ENCODE measurements at places on chromosomes 16 and 17. TPM values are rescaled to one million over a fixed set of nuclear protein-coding genes. Genes with fewer than 3 reads are reported as not detected.

Gene CCNF
- total RNA-seq: 6.8 TPM

Gene TBC1D26
- 0.10 TPM for total RNA-seq

GRCh38 chr16:48971571-48972077, 310.0 kb downstream of the CBLN1 start:
- DNase-seq: no peak
- no peaks in the 10 kb centered on the region for H3K27me3 ChIP-seq
- H3K4me1 ChIP-seq: no peaks in the 10 kb centered on the region
- H3K4me3 ChIP-seq: no peak overlapping the region
- no peak overlapping the region for H3K27ac ChIP-seq
- no peaks in the 10 kb centered on the region for H3K36me3 ChIP-seq

DNA sequence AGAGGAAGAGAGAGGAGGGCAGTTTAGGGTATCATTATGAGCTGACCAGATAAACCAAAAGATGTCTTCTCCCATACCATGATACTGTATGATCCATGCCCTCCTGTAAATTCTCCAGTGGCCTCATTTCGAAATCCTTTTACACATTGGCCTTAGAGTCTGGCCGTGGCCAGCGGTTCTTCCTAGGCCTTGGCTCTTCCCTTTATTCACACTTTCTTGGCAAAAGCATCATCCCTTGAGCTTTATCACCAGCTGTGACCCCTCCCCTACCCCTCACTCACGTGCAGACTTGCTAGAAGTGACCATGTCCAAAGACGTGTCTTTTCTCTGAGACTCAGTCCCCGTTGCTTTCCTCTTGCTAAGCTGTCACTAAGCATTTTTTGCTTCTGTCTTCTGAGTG, 22.8 kb downstream of the KATNIP start:
- peaks cover 3% of the 10 kb centered on the region for H3K36me3 ChIP-seq
- no peaks in the 10 kb centered on the region for H3K4me1 ChIP-seq
- H3K4me3 ChIP-seq: no peak overlapping the region
- no peaks in the 10 kb centered on the region for H3K27me3 ChIP-seq
- H3K27ac ChIP-seq: no peak overlapping the region

GRCh38 chr16:15810411-15810810, 46.4 kb downstream of the MYH11 start:
- no peak overlapping the region for H3K27ac ChIP-seq
- H3K27me3 ChIP-seq: no peaks in the 10 kb centered on the region
- H3K36me3 ChIP-seq: no peaks in the 10 kb centered on the region
- DNase-seq: no peak

DNA sequence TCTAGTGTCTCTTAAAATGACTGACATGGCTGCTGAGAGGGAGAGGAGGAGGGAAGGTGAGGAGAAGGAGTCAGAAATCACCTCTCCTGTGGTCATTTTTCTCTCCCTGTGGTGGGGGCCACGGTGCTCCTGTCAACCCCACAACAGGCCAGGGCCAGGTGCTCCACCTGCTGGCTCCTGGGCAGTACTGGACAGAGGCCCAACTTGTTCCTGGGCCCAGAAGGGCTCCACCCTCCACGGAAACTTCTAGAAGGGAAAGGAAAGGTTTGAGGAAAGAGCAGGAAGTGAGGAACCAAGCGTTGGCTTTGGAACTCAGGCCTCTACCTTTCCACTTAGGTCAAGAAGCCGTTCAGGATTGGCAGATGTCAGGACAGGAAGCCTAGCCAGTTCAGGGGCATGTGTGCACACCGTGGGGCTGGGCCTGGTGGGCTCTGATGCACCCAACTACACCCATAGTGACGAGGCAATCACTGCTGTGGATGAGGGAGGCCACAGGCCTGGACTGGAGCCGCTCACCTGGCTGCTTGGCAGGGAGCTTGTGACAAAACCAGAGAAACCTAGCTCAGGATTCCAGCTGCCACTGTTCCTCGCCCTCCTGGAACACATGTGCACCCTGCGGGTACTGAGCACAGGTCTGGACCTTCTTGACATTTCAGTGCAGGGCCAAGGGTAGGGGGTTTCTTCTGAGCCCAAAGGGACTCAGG, 36.1 kb downstream of the WNT3 start:
- no peaks in the 10 kb centered on the region for H3K4me1 ChIP-seq
- no peaks in the 10 kb centered on the region for H3K27me3 ChIP-seq
- no peak overlapping the region for H3K27ac ChIP-seq
- no peaks in the 10 kb centered on the region for H3K36me3 ChIP-seq
- DNase-seq: peak; percentile 17

GRCh38 chr17:66319226-66319625, 16.8 kb downstream of the PRKCA start:
- no peaks in the 10 kb centered on the region for H3K36me3 ChIP-seq
- H3K4me1 ChIP-seq: peaks cover 1% of the 10 kb centered on the region
- no peak for DNase-seq
- no peaks in the 10 kb centered on the region for H3K27me3 ChIP-seq

DNA sequence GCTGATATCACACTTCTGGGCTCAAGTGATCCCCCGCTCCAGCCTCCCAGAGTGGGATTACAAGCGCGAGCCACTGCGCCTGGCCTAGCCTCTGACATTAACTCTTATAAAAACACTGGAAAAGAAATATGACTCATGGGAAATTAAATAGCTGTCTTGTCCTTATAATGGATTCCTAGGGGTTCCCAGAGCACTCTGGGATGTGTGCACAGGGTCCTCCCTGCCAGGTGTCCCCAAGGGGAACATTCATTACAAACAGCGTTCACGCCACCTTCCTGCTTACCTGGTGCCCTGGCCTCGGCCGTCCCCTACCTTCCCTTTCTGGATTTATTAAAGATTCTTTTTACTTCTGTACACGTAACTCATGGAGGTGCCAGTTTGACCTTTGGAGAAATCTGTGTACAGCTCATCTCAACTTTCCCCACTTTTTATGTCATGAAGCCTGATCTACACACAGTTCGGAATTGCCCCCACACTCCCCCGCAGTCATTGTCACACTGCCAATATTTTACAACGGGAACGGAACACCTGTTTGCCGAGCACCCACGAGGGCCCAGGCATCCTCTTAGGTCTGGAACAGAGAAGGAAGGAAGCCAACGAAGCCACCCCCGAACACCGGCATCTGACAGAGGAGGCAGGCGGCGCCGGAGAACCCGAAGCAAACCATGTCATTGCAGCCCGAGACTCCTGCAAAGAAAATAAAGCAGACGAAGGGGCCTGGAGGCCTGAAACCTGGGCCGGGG, 39.7 kb upstream of the MEAK7 start:
- H3K27ac ChIP-seq: no peak overlapping the region
- no peaks in the 10 kb centered on the region for H3K36me3 ChIP-seq
- no peak for DNase-seq
- H3K27me3 ChIP-seq: no peaks in the 10 kb centered on the region

DNA sequence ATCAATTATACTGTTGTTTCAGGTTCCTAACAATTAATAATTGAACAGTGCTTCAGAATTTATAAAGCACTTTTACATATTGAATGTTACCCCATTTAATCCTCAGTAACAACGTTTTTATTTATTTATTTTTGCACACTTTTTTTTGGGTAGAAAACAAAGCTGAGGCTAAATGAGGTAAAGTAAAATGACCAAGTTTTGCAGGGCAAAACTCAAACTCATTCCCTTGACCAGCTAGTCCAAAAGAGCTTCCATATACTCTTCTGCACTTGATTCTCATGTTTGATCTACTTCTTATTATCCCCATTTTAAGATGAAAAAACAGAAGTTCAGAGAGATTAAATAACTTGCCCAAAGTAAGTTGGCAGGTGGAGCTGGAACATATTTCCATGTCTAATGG, 81.1 kb upstream of the NACA2 start:
- no peaks in the 10 kb centered on the region for H3K27me3 ChIP-seq
- DNase-seq: no peak
- H3K4me1 ChIP-seq: no peaks in the 10 kb centered on the region

- peaks cover 45% of the 10 kb centered on the region for H3K36me3 ChIP-seq
- peak overlapping the region; percentile 69 for H3K27ac ChIP-seq
Measured at GRCh38 chr17:8375738-8376259, 705 bp downstream of the KRABD2 start.

Gene FGF11
- 3.3 TPM for total RNA-seq

DNA sequence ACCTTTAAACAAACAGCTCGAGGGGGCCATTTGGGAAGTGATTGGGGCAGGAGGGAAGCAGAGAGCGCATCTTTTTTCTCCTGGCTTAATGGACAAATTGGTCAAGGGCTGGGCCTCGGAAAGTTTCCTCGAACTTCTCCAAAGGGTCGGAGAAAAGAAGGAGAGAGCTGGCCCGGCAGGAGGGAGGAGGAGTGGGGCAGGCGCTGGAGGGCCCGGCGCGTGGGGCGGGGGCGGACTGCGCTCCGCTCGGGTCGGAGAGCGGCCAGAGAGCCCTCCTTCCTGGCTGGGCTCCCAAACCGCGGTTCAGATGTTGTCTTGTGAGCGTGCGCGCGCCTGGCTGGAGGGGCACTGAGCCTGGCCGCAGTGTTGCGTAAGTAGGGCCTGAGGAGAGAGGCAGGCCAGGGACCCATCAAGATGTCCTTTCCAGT, 1.2 kb downstream of the MMP2 start:
- H3K27me3 ChIP-seq: peaks cover 4% of the 10 kb centered on the region
- H3K36me3 ChIP-seq: no peaks in the 10 kb centered on the region
- DNase-seq: no peak
- no peak overlapping the region for H3K4me3 ChIP-seq
- H3K27ac ChIP-seq: no peak overlapping the region

DNA sequence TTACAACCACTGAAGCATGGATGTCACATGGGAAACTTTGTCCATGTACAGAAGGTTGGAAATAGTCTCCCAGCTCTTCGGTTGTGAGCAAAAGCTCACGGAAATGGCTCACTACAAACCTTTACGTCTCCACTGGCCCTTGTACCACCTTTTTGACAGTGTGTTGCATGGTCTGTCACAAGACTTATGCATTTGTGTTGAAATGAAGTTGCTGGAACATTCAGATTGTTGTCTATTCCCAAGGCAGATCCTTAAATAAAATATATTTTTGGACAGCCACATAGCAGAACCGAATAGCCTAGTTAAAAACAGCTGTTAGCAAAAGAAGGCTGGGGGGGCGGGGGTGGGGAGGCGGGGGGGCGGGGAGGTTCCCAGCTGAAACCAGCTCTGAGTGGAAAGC, 39.2 kb downstream of the KNOP1 start:
- no peak for DNase-seq
- peaks cover 20% of the 10 kb centered on the region for H3K36me3 ChIP-seq
- H3K27ac ChIP-seq: no peak overlapping the region
- H3K27me3 ChIP-seq: no peaks in the 10 kb centered on the region
- no peaks in the 10 kb centered on the region for H3K4me1 ChIP-seq

DNA sequence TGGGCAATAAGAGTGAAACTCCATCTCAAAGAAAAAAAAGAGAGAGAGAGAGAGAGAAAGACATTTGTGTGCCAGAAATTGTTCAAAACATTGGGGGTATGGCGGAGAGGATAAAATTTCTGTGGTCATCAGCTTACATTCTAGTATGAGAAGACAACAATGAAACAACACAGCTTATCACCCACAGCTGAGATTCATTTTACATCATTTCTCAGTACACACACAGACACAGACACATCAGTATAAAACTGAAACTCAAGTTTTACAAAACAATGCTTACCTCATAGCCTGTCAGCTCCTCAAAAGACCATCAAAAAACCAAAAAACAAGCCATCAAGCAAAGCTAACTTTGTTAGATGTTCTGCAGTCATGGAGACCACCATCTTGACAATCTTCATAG, 31.4 kb upstream of the CNEP1R1 start:
- H3K27ac ChIP-seq: no peak overlapping the region
- no peaks in the 10 kb centered on the region for H3K4me1 ChIP-seq
- H3K36me3 ChIP-seq: no peaks in the 10 kb centered on the region
- no peak for DNase-seq

DNA sequence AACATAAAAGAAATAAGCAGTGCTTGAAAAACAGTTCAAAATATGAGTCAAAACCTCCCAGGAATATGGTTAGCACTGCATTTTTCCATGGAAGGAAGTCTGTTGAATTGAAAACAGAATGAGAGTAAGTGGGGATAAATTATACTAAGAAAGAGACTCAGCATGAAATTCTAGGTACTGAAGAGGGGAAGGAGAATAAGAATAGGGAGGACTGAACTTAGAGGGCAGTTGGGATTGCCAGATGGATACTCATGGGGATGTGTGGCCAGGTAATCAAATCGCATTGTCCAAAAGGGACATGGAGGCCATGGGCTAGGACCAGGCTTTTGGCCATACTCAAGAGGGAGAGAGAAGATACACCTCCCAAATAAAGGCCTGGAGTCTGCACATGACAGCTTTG, 247.9 kb downstream of the CDH13 start:
- H3K36me3 ChIP-seq: no peaks in the 10 kb centered on the region
- no peaks in the 10 kb centered on the region for H3K4me1 ChIP-seq

Gene KRTAP2-2
- not detected for total RNA-seq

GRCh38 chr17:43465049-43465448, 18.7 kb upstream of the DHX8 start:
- H3K4me1 ChIP-seq: no peaks in the 10 kb centered on the region
- H3K27ac ChIP-seq: no peak overlapping the region
- no peak for DNase-seq
- no peaks in the 10 kb centered on the region for H3K27me3 ChIP-seq
- no peak overlapping the region for H3K4me3 ChIP-seq

DNA sequence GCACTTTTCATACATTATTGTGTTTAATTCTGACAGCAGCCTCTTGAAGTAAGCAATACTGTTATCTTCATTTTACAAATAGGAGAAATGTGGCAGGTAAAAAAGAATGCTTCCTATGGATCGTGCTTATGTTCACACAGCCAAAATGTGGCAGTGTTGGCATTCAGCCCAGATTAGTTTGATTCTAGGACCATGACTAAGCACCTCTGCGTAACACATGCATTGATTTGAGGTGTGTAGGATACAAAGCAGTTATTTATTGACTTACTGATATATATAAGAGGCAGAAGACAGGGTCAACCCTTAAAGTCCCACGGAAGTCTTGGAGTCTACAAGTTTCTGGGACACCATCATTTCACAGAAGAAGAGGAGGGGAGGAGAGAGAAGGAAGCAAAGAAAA, 1144.4 kb upstream of the GOT2 start:
- H3K27ac ChIP-seq: no peak overlapping the region
- H3K27me3 ChIP-seq: no peaks in the 10 kb centered on the region
- no peak overlapping the region for H3K4me3 ChIP-seq
- no peaks in the 10 kb centered on the region for H3K36me3 ChIP-seq
- no peaks in the 10 kb centered on the region for H3K4me1 ChIP-seq

Gene EVI2A
- total RNA-seq: 77.4 TPM

Gene GFAP
- not detected for total RNA-seq
